ENCODE measurements at places on chromosomes 5 and 9. TPM values are rescaled to one million over a fixed set of nuclear protein-coding genes. Genes with fewer than 3 reads are reported as not detected.

MARCHF6 gene
- polyA plus RNA-seq: 55.9 TPM

PRDM9 gene
- not detected for polyA plus RNA-seq

DNA sequence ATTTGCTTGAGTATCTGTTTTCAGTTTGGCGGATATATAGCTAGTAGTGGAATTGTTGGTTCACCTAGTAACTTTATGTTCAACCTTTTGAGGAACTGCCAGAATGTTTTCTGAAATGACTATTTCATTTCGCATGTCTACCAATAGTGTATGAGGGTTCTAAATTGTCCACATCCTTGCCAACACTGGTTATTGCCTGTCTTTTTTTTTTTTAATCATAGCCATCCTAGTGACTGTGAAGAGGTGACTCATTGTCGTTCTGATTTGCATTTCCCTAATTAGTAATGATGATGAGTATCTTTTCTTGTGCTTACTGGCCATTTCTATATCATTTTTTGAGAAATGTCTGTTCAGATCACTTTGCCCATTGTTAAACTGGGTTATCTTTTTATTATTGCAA lies 52.5 kb downstream of the PRLR start:
- H3K27ac ChIP-seq: no peak overlapping the region
- H3K36me3 ChIP-seq: no peaks in the 10 kb centered on the region
- H3K4me3 ChIP-seq: no peak overlapping the region
- H3K27me3 ChIP-seq: no peaks in the 10 kb centered on the region

DNA sequence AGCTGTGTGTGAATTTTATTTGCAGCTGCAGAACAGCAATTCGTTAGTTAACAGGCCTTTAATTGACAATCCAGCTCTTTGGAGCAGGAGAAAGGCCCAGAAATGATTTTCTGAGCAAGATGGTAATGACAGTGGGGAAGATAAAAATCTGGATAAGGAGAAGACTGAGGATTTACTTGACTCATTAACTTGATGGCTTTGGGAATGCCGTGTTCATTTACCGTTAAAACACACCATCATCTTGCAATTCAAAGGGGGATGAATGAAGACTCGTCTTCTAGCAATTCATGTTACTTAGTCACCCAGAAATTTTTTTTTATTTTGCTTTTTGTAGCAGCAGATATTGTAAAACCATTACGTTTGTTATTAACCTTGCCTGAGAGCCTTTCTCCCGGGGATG lies 52.0 kb downstream of the PTTG1 start:
- peaks cover 5% of the 10 kb centered on the region for H3K36me3 ChIP-seq
- no peak for DNase-seq
- peaks cover 18% of the 10 kb centered on the region for H3K4me1 ChIP-seq
- H3K4me3 ChIP-seq: peak overlapping the region; percentile 88
- H3K27me3 ChIP-seq: no peaks in the 10 kb centered on the region
- peak overlapping the region; percentile 54 for H3K27ac ChIP-seq

DNA sequence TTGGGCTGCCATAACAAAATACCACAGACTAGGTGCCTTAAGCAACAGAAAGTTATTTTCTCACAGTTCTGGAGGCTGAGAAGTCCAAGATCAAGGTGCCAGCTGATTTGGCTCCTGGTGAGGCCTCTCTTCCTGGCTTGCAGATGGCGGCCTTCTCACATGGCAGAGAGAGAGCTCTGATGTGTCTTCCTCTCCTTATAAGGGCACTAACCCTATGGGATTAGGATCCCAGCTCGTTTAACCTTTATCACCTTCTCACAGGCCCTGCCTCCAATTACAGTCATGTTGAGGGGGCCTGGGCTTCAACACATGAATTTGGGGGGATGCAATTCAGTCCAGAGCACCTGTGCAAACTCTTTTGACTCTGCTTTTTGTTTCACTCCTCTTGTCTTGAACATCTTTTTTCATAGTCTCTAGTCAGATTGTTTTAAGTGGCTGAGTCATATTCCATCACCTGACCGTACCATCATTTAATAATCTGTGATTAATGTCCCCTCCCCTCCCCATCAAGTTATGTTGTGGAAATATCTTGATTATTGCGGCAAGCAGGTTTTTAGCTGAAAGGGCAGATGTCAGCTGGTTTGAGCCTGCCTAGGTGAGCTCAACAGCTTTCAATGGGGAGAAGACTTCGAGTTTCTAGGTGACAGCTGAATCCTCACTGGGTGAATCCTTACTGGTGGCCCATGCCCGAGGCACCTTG lies 61.8 kb downstream of the NDFIP1 start:
- DNase-seq: no peak
- H3K4me1 ChIP-seq: no peaks in the 10 kb centered on the region
- no peak overlapping the region for H3K27ac ChIP-seq
- H3K4me3 ChIP-seq: no peak overlapping the region
- no peaks in the 10 kb centered on the region for H3K27me3 ChIP-seq
- H3K36me3 ChIP-seq: no peaks in the 10 kb centered on the region

- no peak for DNase-seq
- no peak overlapping the region for H3K4me3 ChIP-seq
- no peaks in the 10 kb centered on the region for H3K4me1 ChIP-seq
- no peaks in the 10 kb centered on the region for H3K36me3 ChIP-seq
- H3K27ac ChIP-seq: no peak overlapping the region
Observed at GRCh38 chr9:105269593-105269992, 25.1 kb downstream of the SLC44A1 start.

- H3K27me3 ChIP-seq: no peaks in the 10 kb centered on the region
- H3K4me1 ChIP-seq: no peaks in the 10 kb centered on the region
- DNase-seq: no peak
- H3K4me3 ChIP-seq: no peak overlapping the region
- H3K27ac ChIP-seq: no peak overlapping the region
- H3K36me3 ChIP-seq: peaks cover 2% of the 10 kb centered on the region
Observed at GRCh38 chr9:106921341-106921899, 58.5 kb downstream of the ZNF462 start.

- no peaks in the 10 kb centered on the region for H3K27me3 ChIP-seq
- H3K4me3 ChIP-seq: no peak overlapping the region
- DNase-seq: no peak
- no peaks in the 10 kb centered on the region for H3K4me1 ChIP-seq
Observed at GRCh38 chr9:136055715-136056545, 39.2 kb downstream of the NACC2 start.

DNA sequence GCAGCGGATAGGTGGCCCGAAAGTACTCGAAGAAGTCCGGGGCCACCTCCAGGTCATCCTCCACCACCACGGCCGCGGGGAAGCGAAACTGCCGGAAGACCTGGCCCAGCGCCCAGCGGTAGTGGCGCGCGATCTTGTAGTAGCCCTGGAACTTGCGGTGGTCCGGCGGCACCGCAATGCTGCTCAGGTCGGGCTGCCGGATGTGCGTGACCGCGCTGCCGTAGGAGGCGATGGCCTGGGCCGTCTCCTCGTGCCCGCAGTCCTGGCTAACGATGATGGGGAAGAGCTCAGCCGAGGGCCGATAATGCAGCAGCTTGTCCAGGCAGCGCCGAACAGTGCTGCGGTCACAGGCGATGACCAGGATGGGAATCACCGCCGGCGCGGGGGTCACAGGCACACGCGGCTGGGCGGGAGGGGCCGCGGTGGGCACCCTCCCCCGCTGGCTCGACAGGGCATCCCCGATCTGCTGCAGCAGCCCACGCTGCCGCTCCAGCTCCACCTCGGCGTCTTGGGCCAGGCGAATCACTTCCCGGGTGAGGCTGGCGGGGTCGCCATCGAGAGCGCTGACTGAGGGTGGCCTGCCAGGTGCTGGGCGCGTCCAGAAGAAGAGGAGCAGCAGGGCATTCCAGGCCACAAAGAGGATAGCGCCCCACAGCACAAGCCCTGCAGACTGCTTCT lies 10.2 kb downstream of the MGAT1 start:
- DNase-seq: no peak
- H3K27ac ChIP-seq: no peak overlapping the region
- no peak overlapping the region for H3K4me3 ChIP-seq
- H3K4me1 ChIP-seq: no peaks in the 10 kb centered on the region

DNA sequence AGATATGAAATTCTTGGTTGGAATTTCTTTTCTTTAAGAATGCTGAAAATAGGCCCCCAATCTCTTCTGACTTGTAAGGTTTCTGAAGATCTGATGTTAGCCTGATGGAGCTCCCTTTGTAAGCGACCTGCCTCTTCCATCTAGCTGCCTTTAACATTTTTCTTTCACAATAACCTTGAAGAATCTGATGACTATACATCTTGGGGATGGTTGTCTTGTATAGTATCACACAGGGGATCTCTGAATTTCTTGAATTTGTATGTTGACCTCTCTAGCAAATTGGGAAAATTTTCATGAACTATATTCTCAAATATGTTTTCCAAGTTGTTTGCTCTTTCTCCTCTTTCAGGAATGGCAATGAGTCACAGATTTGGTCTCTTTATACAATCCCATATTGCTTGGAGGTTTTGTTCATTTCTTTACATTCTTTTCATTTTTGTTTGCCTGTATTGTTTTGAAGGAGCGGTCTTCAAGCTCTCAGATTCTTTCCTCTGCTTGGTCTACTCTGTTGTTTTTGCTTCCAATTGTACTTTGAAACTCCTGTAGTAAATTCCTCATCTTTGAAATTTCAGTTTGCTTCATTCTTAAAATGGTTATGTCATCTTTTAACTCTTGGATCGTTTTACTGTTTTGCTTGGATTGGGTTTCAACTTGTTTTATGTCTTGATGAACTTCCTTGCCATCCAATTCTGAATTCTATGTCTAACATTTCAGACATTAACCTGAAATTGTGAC lies 245.2 kb upstream of the TARS1 start:
- no peak overlapping the region for H3K27ac ChIP-seq
- H3K27me3 ChIP-seq: no peaks in the 10 kb centered on the region
- no peaks in the 10 kb centered on the region for H3K36me3 ChIP-seq

- DNase-seq: no peak
- no peaks in the 10 kb centered on the region for H3K36me3 ChIP-seq
- no peak overlapping the region for H3K27ac ChIP-seq
- no peaks in the 10 kb centered on the region for H3K4me1 ChIP-seq
Observed at GRCh38 chr9:34558919-34559623, 30.5 kb downstream of the CNTFR start.

DNA sequence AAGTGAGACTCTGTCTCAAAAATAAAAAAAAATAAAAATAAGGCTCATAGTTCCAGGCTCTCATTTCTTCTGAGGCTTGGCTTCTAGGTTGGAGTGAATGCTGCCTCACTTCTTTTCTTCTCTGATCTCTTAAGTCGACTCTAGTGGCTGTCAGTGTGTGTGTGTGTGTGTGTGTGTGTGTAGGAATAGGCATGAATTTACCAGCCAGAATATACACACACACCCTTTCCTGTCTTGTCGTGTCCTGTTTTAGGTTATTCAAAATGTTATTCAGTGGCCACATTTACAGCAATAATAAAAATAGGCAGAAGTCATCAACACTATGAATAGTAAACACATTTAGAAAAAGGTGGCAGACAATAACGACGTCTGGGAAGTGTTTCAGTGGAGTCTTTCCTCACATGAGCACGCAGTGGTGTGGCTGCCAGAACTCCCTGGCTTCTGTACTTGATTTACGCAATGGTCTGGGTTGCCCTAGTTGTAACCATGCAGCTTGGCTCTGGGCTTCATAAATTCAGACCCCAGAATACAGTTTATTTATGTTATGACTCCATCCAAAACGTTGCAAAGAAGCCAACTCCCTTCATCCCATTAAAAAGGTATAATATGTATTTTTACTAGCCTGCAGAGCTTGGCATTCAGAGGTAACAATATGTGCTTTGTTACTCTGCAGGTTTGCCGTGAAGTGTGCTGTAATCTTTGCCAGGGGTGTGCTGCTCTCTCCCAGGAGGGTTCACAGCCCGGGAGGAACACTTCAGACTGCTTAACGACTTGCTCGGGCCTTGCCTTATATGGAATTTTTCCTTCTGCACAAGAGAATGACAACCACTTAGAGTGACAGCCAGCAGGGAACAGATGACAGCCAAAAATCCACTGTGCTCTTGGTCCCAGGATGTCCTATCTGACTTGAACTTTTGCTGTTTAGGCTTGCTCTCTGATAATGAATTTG lies 34.4 kb upstream of the PALM2AKAP2 start:
- DNase-seq: no peak
- no peak overlapping the region for H3K27ac ChIP-seq
- H3K27me3 ChIP-seq: no peaks in the 10 kb centered on the region
- no peaks in the 10 kb centered on the region for H3K4me1 ChIP-seq

DNA sequence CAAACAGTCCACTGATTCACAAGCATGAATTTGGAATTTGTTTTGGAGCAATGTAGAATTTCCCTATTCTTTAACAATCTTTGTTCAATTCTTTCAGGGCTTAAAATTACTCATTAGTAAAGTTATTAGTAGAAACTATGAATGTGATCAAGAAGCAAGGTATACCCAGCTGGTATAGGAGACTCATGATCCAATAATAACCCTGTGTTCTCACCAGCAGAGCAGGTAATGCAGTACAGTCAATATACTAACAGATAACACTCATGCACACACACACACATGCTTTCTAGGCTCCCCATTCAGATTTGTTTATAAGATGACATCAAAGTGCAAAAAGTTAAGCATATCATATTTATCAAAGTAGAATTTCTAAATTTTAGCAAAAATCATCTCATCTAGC lies 445.2 kb downstream of the ELAVL2 start:
- H3K4me1 ChIP-seq: no peaks in the 10 kb centered on the region
- no peak for DNase-seq
- H3K27me3 ChIP-seq: no peaks in the 10 kb centered on the region
- no peaks in the 10 kb centered on the region for H3K36me3 ChIP-seq

GRCh38 chr5:119470105-119470763 lies 17.9 kb downstream of the HSD17B4 start:
- H3K27ac ChIP-seq: peak overlapping the region; percentile 81
- 0 out of 2 replicates have a peak overlapping the region, but pooled peaks have one; percentile 5 for H3K4me3 ChIP-seq
- DNase-seq: peak; percentile 50
- no peaks in the 10 kb centered on the region for H3K27me3 ChIP-seq

GRCh38 chr9:109035684-109036423 lies 22.6 kb upstream of the CTNNAL1 start:
- DNase-seq: no peak
- no peaks in the 10 kb centered on the region for H3K4me1 ChIP-seq
- no peak overlapping the region for H3K4me3 ChIP-seq
- H3K36me3 ChIP-seq: peaks cover 2% of the 10 kb centered on the region
- H3K27me3 ChIP-seq: no peaks in the 10 kb centered on the region

Data from GM12878 (cell line).